ENCODE measurements at places on chromosomes 6 and 20. TPM values are rescaled to one million over a fixed set of nuclear protein-coding genes. Genes with fewer than 3 reads are reported as not detected.
A peak's percentile ranks its signal among the peaks of the same experiment; 100 is the strongest.

Gene TMEM74B
- total RNA-seq: not detected

Gene BANF2
- not detected for total RNA-seq

Gene ZKSCAN8
- 25.7 TPM for total RNA-seq

DNA sequence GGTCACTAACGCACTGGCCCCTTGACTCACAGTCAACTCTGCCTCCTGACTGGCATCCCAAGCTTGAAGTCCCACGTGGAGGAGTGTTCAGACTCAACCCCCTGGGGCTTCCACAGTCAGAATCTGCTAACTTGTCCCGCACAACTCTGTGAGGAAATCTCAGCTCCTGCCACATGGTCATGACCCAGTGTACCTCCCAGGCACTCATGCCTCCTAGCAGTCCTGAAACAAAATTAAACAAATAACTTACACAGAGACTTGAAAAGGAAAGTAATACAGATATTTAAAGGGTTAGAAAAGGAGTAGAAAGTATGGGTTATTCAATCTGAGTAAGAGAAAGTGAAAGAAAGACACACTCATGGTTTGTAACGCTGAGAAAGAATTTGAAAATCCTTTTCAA, 134.9 kb downstream of the GMDS start:
- no peaks in the 10 kb centered on the region for H3K27me3 ChIP-seq
- peaks cover 21% of the 10 kb centered on the region for H3K4me1 ChIP-seq
- peak overlapping the region; percentile 94 for H3K27ac ChIP-seq
- peak overlapping the region; percentile 69 for H3K4me3 ChIP-seq
- no peaks in the 10 kb centered on the region for H3K36me3 ChIP-seq

- H3K27ac ChIP-seq: no peak overlapping the region
- H3K27me3 ChIP-seq: no peaks in the 10 kb centered on the region
- no peaks in the 10 kb centered on the region for H3K4me1 ChIP-seq
- DNase-seq: no peak
- H3K4me3 ChIP-seq: no peak overlapping the region
Observed at GRCh38 chr6:34688956-34689355, 7.6 kb downstream of the ILRUN start.

GRCh38 chr6:4404415-4404814, 269.0 kb upstream of the ECI2 start:
- no peak overlapping the region for H3K4me3 ChIP-seq
- H3K36me3 ChIP-seq: no peaks in the 10 kb centered on the region
- DNase-seq: no peak
- H3K27ac ChIP-seq: no peak overlapping the region

GRCh38 chr6:12593771-12594529, 122.6 kb upstream of the PHACTR1 start:
- H3K36me3 ChIP-seq: no peaks in the 10 kb centered on the region
- no peak overlapping the region for H3K27ac ChIP-seq
- H3K4me1 ChIP-seq: no peaks in the 10 kb centered on the region
- no peaks in the 10 kb centered on the region for H3K27me3 ChIP-seq
- no peak for DNase-seq
- no peak overlapping the region for H3K4me3 ChIP-seq

- no peaks in the 10 kb centered on the region for H3K36me3 ChIP-seq
- no peak for DNase-seq
- H3K4me1 ChIP-seq: no peaks in the 10 kb centered on the region
- no peak overlapping the region for H3K27ac ChIP-seq
Observed at GRCh38 chr6:149267072-149267471, 50.4 kb upstream of the TAB2 start.

- peaks cover 21% of the 10 kb centered on the region for H3K36me3 ChIP-seq
- no peak overlapping the region for H3K4me3 ChIP-seq
- peak; percentile 92 for DNase-seq
- peak overlapping the region; percentile 48 for H3K27ac ChIP-seq
Observed at GRCh38 chr6:43668151-43669028, 19.2 kb downstream of the MRPS18A start.

- no peaks in the 10 kb centered on the region for H3K4me1 ChIP-seq
- DNase-seq: peak; percentile 98
- H3K27me3 ChIP-seq: peaks cover 42% of the 10 kb centered on the region
- no peak within 1 kb of the TSS for H3K4me3 ChIP-seq
- H3K27ac ChIP-seq: no peak within 1 kb of the TSS
Observed at GRCh38 chr20:62219992-62220665, at the start of gene HRH3. Gene HRH3, minus strand, starts transcription at chr20:62220278. Its CDS starts 308 bp downstream, at chr20:62219970.

DNA sequence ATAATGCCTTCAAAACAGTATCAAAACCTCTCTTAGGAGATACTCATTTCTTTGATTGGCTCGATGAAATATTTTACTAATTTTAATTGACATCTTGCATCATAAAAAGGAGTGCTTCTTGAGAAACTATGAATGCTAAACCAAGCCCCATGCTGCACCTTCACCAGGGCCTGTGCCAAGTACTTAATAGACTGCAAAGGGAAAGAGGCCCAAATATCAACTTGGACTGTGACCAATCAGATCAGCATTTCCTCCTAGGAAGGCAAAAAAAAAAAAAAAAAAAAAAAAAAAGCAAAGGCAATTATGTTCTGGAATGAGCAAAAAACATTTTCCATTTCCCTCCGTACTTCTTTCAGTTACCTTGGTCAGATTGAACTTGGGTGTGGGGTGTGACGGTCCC, 253.0 kb upstream of the SOX4 start:
- H3K4me1 ChIP-seq: no peaks in the 10 kb centered on the region
- H3K4me3 ChIP-seq: no peak overlapping the region
- no peaks in the 10 kb centered on the region for H3K36me3 ChIP-seq
- no peak overlapping the region for H3K27ac ChIP-seq
- no peak for DNase-seq

GRCh38 chr6:138654715-138655634, 118.6 kb upstream of the CCDC28A start:
- peak overlapping the region; percentile 3 for H3K27ac ChIP-seq
- H3K4me3 ChIP-seq: peak overlapping the region; percentile 30
- H3K4me1 ChIP-seq: peaks cover 19% of the 10 kb centered on the region
- H3K27me3 ChIP-seq: no peaks in the 10 kb centered on the region
- H3K36me3 ChIP-seq: no peaks in the 10 kb centered on the region

- H3K36me3 ChIP-seq: no peaks in the 10 kb centered on the region
- no peak overlapping the region for H3K4me3 ChIP-seq
- no peak overlapping the region for H3K27ac ChIP-seq
- no peak for DNase-seq
- H3K27me3 ChIP-seq: no peaks in the 10 kb centered on the region
Observed at GRCh38 chr20:49691818-49692568, 21.7 kb downstream of the B4GALT5 start.

GRCh38 chr6:154891901-154892300, 103.2 kb upstream of the TIAM2 start:
- DNase-seq: no peak
- H3K27ac ChIP-seq: no peak overlapping the region
- H3K27me3 ChIP-seq: no peaks in the 10 kb centered on the region
- H3K4me1 ChIP-seq: peaks cover 16% of the 10 kb centered on the region
- H3K36me3 ChIP-seq: peaks cover 3% of the 10 kb centered on the region
- no peak overlapping the region for H3K4me3 ChIP-seq

DNA sequence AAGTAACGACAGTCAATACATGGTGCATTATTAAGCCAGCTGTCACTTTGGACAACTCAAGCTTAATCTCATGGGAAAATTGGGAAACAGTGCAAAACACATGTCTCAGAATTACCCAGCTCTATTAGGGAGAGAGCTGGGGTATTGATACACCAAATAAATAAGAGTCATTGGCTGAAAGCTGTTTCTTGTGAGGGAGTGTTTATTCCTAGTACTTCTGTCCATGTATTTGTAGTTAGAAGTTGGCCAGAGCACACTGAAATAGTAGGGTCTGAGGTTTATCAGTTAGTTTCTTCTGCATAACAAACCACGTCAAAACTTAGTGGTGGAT, 192.0 kb upstream of the RALGAPA2 start:
- no peaks in the 10 kb centered on the region for H3K4me1 ChIP-seq
- H3K36me3 ChIP-seq: no peaks in the 10 kb centered on the region
- H3K4me3 ChIP-seq: no peak overlapping the region

GRCh38 chr6:152271776-152272464, 365.2 kb downstream of the SYNE1 start:
- DNase-seq: peak; percentile 48
- peak overlapping the region; percentile 35 for H3K4me3 ChIP-seq
- H3K4me1 ChIP-seq: peaks cover 60% of the 10 kb centered on the region
- H3K27ac ChIP-seq: peak overlapping the region; percentile 73

DNA sequence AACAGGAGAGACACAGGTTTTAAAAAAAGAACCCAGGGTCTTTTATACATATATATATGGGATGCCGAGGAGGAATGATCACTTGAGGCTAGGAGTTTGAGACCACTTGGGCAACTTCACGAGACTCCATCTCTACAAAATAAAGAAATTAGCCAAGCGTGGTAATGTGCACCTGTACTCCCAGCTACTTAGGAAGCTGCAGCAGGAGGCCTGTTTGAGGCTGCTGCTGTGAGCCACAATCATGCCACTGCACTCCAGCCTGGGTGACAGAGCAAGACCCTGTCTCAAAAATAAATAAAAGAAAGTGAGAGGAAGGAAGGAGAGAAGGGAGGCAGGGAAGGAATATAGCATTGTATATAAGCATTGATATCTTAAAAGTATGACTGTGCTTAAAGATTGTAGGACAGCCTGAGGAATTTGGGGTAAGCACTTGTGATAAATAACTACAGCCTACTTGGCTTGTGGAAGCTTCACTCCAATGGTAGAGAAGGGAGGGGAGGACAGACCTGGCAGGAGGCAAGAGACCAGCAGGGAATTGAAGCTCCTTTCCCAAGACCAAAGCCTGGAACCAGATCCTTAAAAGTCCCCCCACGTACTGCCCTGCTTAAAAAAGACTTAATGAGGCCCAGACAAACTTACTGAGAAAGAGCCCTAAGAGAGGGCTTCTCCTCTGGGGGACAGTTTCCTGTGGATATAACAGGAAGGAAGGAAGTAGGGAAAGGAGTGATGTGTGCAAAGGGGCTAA, 2.5 kb upstream of the SNTA1 start:
- peaks cover 6% of the 10 kb centered on the region for H3K4me1 ChIP-seq
- peak; percentile 13 for DNase-seq
- H3K27ac ChIP-seq: no peak overlapping the region
- no peaks in the 10 kb centered on the region for H3K27me3 ChIP-seq
- no peaks in the 10 kb centered on the region for H3K36me3 ChIP-seq

- no peaks in the 10 kb centered on the region for H3K36me3 ChIP-seq
- no peaks in the 10 kb centered on the region for H3K27me3 ChIP-seq
- no peaks in the 10 kb centered on the region for H3K4me1 ChIP-seq
- DNase-seq: no peak
Observed at GRCh38 chr6:15948930-15949900, 179.7 kb upstream of the MYLIP start.

- DNase-seq: no peak
- peaks cover 14% of the 10 kb centered on the region for H3K4me1 ChIP-seq
- H3K27ac ChIP-seq: no peak overlapping the region
- no peaks in the 10 kb centered on the region for H3K36me3 ChIP-seq
- H3K4me3 ChIP-seq: no peak overlapping the region
Observed at GRCh38 chr6:160222491-160222890, 36.1 kb downstream of the SLC22A2 start.

DNA sequence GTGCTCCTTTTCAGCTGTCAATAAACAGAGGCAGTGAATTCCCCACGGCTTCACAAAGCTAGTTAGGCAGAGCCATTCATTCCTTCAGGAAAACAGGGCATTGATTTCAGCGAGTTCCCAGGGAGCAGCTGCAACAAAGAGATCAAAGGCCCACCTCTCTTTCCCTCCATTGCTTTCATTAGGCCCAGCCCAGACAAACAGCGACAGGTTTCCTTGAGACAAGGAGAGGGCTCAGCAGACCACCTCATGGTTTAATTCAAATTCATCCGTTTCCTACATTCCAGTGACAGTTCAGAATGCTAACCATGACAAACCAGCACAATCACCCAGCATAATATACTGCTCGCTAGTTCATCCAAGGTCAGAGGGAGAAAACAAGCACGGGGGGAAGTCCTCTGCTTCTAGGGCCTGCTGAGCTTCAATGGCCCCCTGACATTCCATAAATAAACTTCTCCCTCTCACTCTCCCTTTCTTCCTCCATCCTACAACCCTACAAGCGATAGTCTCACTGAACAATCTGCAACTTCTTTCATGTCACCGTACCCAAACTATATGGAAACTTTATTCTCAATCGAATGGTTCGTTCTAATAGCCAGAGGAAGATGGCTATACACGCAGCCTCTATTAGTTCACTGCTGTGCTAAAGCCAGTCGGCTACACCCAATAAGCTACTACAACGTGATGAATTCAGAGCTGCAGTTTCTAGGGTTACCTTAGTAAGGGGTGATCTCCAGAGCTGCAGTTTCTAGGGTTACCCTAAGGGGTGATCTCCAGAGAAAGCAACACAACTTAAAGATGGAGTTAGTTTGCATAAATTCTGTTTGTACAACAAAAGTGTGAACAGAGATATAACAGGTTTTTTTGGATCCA, 34.7 kb downstream of the PLAGL1 start:
- no peak overlapping the region for H3K27ac ChIP-seq
- peaks cover 3% of the 10 kb centered on the region for H3K4me1 ChIP-seq
- DNase-seq: no peak
- H3K27me3 ChIP-seq: no peaks in the 10 kb centered on the region
- no peak overlapping the region for H3K4me3 ChIP-seq

GRCh38 chr20:17439616-17440296, 91.4 kb downstream of the BFSP1 start:
- no peaks in the 10 kb centered on the region for H3K36me3 ChIP-seq
- no peak overlapping the region for H3K27ac ChIP-seq
- no peaks in the 10 kb centered on the region for H3K4me1 ChIP-seq
- no peak overlapping the region for H3K4me3 ChIP-seq

- peak; percentile 35 for DNase-seq
- H3K4me1 ChIP-seq: peaks cover 3% of the 10 kb centered on the region
- peak overlapping the region; percentile 35 for H3K27ac ChIP-seq
- H3K4me3 ChIP-seq: peak overlapping the region; percentile 80
- H3K27me3 ChIP-seq: no peaks in the 10 kb centered on the region
- H3K36me3 ChIP-seq: no peaks in the 10 kb centered on the region
Observed at GRCh38 chr6:116616737-116617053, 416 bp downstream of the RSPH4A start.

Data from osteoblast (primary cell).